ENCODE measurements at places on chromosomes 1 and 21.
A peak's percentile ranks its signal among the peaks of the same experiment; 100 is the strongest.

- DNase-seq = no peak
Observed at GRCh38 chr1:31243501-31244286, 4.0 kb upstream of the NKAIN1 start.

- DNase-seq = no peak
Observed at GRCh38 chr1:198540580-198540979, at the start of gene ATP6V1G3. Gene ATP6V1G3 (minus strand): TSS chr1:198540680. CDS start chr1:198540650, 30 bp downstream.

GRCh38 chr1:229097356-229097755 lies 173.6 kb upstream of the RAB4A start:
- DNase-seq = no peak

- no peak for DNase-seq
Observed at GRCh38 chr1:56074007-56074651, 505.2 kb downstream of the PLPP3 start.

- no peak for DNase-seq
Observed at GRCh38 chr1:29379443-29380073, 143.2 kb downstream of the PTPRU start.

DNA sequence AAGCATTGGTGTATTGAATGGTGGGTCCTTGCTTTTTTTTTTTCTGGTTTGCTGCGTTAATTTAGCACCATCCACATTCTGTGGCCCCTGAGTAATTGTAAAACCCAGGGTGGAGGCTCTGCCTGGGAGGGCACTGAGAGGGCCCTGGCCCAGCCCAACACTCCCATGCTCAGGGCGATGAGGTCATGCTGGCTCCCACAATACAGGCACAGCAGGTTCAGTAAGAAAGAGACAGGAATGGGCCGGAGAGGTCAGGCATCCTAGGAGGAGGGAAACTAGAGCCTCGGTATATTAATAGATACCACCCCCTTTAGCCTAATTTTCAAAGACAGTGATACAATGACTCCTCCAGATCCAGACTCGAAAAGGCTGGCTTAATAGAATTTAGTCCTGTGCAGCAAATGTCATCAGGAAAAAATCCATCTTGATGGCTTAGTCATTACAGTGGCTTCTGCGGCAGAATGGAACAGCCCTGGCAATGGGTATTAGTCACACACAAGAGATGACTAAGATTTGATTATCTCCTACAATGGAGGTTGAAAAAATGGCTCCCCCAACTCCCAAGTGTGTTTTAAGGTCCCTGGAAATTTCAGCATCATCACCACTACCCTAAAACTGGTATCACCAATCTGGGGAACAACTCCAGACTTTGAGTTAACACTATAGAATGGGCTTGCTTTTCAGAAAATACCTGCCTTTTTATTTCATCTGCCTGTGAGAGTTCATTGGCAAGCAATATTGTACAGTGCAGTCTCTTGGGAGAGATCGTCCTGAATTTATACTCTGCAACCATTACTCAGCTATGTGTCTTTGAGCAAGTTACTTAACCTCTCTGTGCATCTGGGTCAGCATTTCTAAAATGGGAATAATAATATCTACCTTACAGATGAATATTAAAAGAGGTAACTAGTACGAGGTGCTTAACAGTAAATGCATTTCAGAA lies 43.9 kb upstream of the LYST start:
- DNase-seq = no peak

DNA sequence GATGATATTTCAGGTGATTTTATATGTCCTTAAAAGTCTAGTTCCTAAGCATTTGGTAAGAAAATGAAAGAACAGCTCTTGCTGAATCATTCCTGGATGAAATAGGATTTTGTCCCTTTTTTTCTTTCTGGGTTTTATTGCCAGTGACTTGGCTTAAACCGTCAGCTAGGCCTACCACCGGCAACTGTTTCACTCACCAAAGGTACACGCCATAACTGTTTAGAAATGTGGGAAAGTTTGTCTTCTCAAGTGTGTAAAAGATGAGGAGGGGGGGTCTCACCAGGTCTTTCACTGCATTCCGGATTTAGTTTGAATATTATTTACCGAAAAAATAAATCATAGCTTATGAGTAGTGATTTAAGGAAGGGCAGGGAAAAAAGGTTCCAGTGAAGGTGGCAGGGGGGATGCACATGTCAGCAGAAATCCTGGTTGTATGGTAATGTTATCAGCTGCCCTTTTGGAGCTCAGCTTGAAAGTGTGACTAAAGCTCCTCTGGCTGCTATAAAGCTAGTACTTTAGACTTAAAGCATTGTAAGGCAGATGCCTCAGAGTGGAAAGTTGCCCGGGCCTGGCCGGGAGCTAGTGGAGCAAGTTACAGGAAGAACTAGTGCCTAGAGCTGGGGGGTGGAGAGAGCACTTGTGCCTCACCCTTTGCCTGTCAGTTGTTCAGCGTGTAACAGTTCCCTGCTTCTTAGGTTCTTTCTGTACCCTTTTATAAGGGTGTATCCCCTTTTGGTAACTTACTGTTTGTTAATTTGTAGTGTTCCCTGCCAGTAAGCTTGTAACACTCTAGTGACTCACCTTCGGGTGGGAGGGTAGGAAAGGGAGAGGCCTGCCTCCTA lies 3.1 kb downstream of the ATP1A1 start:
- no peak for DNase-seq

DNA sequence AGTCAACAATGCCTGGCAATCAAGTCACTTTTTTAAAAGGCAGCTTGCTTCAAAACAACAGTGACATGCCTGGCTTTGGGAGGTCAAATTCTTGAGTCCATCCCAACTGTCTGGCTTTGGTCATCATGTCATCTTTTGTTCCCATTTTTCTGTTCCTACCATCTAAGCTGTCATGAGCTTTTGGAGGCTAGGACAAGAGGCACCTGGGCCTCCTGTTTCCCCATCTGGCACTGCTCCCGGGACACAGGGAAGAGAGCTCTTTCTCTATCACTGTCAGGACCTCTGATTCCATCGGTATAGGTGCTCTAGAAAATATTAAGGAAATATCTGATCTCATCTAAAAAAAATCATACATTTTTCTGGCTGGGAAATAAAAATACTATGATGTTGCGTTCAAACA lies 156.3 kb downstream of the CLIC6 start:
- DNase-seq = no peak

DNA sequence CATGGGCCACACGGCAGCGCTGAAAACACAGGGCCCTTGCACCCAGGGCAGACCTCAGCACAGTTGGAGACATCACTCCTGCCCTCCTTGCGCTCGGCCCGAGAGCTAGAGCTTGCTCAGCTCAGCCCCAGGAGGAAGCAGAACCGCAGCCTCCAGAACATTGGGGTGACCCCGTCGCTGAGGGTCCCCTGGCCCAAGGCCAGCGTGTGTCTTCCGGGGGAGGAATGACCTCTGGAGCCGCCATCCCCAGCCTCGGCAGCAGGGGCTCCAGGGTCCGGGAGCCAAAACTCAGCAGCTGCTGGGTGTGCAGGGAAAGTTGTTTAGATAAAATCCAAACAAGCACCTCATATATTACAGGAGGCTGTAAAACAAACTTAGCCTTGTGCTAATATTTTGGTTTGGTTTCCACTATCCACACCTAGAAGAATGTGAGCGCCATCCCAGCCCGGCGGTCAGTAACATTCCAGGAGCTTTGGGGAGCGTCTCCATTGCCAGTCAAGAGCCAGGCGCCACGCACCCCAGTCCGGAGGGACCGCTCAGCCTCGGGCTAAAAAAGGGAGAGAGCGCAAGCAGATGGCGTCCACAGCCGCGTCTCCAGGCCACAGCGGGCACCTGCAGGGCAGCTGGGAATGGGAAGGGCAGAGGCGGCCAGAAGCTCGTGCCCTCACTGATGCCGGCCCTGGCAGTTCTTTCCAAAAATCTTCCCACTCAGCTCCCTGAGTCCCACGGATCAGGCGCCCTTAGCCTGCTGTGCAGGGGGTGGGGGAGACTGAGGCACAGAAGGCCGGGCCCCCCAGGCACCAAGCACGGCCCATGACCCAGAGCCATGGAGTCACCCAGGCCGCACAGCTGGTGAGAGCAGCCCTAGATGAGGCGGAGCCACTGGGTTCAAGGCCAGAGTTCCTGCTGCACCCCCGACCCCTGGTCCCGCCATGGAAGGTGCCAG lies 52.0 kb downstream of the SLX9 start:
- DNase-seq = no peak

DNA sequence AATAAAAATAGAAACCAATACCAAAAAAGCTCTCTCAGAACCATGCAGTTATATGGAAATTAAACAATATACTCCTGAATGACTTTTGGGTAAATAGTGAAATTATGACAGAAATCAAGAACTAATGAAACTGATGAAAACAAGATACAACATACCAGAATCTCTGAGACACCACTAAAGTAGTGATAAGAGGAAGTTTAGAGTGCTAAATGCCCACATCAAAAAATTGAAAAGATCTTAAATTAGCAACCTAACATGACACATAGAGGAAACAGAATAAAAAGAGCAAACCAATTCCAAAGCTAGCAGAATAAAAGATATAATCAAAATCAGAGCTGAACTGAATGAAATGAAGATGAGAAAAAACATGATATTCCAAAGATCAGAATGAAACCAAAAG lies 430.9 kb downstream of the LTN1 start:
- no peak for DNase-seq

GRCh38 chr1:192530254-192530653 lies 45.3 kb upstream of the RGS1 start:
- DNase-seq = no peak

DNA sequence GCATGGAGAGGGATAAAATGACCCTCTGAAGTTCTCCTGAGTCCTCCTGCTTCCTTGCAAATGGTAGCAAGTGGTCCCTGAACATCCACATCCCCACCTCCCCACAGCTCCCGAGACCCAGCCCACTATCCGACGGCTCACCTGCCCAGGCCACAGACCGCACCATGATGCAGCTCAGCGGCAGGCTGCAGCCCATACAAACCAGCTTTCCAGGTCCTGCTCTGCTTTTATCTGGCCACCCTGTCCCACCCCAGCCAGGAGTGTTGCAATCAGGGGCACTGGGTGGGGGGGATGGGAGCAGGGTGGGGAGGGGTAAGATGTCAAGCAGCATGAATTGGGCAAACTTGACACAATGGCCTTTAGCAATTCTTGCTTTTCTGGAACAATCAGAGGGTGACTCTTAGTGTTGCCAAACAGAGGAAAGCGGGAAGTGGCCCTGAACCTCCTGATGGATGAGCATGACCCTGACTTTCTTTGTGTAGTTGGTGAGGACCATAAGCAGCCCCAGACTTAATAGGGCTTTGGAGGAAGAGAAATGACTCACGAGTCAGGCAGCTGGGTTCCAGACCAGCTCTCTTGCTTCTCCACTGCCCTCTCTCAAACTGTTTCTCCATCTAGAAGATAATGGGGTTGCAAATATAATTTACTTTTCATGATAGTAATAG lies at the start of gene CHIT1:
CHIT1 (minus strand) TSS at position 203 of the 665 bp plus-strand sequence; CDS start at position 166, 37 bp downstream.
- DNase-seq = no peak

DNA sequence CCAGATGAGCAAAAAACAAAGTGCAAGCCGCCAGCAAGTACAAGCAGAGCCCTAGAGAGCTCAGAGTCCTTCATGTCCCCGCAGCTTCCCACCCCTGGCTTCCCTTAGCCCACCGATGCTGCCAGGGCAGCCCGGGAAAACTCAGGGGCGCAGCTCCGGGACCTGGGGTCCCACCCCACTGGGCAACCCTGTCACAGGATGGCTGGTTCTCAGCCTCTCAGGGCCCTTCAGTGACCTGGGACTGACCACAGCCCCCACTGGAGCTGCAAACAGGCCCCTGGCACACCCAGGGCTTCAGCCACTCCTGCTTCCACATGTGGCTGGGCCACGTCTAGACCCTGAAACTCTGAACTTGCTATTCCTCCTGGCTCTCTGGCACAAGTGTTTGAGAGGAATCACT lies 49.5 kb downstream of the CHD5 start:
- no peak for DNase-seq

- peak; percentile 16 for DNase-seq
Observed at GRCh38 chr1:45009956-45010854, 919 bp downstream of the HECTD3 start.

- no peak for DNase-seq
Observed at GRCh38 chr1:233664253-233664652, 50.3 kb downstream of the KCNK1 start.

GRCh38 chr21:28540514-28540913 lies 452.2 kb downstream of the LTN1 start:
- DNase-seq = no peak

DNA sequence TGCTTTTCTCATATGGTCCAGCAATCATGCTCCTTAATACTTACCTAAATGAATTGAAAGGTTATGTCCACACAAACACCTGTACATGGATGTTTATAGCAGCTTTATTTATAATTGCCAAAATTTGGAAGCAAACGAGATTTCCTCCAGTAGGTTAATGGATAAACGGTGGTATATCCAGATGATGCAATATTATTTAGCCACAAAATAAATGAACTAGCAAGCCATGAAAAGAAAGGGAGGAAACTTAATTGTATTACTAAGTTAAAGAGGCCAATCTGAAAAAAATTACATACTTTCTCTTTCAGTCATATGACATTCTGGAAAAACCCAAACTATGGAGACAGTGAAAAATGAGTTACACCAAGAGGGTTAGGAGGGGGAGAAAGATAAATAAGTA lies 76.3 kb upstream of the LRRC7 start:
- DNase-seq = no peak

DNA sequence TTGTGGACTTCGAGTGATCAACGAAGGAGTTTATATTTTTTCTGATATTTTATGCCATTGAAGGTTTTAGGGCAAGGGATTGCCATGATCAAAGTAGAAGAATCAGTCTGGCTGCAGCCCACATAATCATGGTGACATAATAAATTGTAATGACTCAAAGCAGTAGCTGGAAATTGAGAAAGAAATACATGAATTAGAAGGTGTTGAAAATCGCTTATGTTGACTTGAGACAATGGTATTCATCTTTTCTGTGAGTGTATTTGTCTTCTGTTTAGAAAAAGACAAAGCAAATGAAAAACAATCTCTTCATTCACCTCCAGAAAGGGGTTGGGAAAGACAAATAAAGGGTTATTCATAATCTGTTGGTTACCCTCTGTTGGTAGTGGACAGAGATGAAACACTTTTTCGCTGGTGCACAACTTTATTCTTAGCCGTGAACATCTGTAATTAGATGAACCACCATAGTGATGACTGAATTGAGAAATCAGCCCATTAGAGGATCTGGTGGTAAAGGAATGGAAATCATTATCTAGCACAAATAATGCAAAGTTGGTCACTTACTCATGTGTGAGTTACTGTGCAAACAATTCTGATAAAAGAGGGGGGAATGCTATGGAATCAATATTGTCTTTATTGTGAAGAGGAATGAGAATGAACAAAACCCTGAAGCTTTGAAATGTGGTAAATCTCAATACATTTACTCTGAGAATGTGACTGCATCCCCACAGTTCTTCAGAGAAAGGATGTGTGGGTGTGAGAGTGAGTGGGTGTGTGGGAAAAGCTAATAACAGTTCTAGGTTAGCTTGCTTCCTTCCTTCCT lies 121.8 kb downstream of the NTNG1 start:
- DNase-seq = no peak

- no peak for DNase-seq
Observed at GRCh38 chr1:28631713-28632112, 11.2 kb downstream of the TAF12 start.

DNA sequence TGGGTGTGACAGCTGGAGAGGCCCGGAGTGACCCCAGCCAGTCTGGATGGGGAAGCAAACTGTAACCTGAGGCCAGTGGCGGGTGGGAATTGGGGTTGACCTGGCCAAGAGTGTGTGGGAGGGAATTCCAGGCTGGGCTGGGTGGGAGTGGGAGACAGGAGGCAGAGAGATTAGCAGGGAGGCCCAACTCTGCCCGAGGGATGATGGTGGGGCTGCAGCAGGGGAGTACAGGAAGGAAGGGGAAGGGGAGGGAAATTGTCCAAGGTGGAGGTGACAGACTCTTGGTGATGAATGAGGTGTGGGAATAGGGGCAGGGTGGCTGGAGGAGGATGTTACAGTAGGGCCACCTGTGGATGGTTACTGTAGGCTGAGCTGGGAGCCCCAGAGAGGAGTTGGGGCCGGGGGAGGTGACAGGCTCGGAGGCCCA lies 40.4 kb downstream of the HUNK start:
- no peak for DNase-seq

GRCh38 chr1:33918368-33918767 lies 54.5 kb downstream of the HMGB4 start:
- DNase-seq = no peak

All from NCI-H748 treated with DMSO at 0.1 percent for 48 hours (cell line).